ENCODE measurements at places on chromosomes 3 and 15.

- DNase-seq: peak; percentile 57
These were observed 63.9 kb downstream of the NMD3 start for GRCh38 chr3:161284989-161285388.

DNA sequence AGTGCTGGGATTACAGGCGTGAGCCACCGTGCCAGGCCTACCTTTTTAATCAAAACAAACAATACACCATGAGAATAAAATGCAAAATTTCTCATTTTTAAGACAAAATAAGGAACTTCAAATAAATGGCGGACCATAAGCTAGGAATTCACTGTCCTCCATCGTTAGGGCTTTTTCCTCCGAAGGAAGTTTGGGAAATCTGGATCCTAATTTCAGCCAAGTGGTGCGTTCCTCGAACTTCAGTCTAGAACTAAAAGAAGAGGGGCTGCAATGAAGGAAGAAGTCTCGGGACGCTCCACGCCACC lies 260 bp downstream of the EXD1 start:
- DNase-seq: no peak

- DNase-seq: no peak
These were observed 777 bp downstream of the RNU5B-1 start for GRCh38 chr15:65305150-65305758.

DNA sequence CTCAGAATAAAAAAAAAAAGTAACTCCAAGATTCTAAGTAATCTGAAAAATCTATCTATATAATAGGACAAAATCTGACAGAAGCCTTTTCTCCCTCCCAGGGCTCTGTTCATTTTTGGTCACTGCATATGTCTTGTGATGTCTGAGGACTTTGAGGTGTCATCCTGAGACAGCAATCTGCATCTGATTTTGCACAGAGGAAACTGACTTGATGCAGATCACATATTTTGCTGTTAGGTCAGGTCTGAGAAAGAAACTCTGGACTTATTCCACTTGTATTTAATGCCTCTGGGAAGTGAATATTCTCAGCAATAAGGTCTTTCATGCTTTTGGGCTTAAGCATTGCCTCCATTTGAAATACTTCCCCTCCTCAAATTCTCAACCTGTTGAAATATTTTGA lies 295.2 kb upstream of the THBS1 start:
- DNase-seq: no peak

DNA sequence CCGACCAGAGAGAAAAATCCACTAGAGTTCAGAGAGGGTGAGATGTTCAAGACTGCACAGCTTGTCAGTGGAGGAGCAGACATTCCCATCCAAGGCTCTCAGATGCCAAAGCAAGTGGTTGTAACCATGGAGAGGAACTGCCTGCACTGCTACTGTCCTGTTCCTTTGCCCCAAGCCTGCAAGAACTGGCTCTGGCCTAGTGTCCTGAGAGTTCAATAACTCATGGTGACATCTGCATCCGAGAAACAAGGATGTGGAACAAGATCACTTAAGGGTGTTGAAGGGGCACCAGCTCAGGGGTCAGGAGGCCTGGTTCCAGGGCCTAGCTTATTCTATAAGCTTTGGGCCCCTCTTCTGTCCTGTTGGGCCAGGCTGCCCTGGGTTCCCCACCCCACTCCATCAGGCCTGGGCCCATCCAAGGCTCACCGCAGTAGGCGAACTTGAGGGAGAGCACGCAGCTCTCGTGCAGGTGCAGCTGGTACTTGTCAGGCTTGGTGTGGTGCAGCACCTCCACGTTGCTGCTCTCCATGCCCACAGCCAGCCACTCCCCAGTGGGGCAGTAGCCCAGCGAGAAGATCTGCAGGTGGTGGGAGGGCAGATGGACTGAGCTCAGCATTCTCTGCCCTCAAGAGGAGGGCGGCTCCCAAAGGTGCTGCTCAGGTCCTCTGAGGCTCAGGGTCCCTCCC lies 45.6 kb downstream of the TLE3 start:
- no peak for DNase-seq

DNA sequence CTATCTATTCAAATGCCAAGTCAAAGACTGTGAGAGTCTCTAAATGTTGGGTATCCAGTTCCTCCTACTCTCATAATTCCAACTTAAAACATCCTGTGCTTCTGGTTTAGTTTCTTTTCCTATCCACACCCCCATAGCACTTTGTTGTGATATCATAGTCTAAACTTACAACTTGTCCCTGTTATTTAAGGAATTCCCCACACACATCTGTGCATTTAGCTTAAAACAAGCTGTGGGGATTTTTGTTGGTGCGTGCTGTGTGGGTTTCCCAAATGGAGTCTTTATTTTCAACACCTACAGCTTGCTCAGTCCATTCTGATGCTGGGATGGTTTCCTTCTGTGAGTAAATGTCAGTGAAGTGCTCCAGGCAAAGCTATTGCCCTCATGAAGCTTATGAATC lies 167.3 kb downstream of the GMNC start:
- DNase-seq: no peak

- DNase-seq: no peak
These were observed 42.6 kb downstream of the ANKRD28 start for GRCh38 chr3:15755181-15755580.

GRCh38 chr3:64388886-64389285 lies 163.6 kb upstream of the PRICKLE2 start:
- DNase-seq: no peak

- DNase-seq: no peak
These were observed 78.4 kb downstream of the DUT start for GRCh38 chr15:48409623-48410022.

DNA sequence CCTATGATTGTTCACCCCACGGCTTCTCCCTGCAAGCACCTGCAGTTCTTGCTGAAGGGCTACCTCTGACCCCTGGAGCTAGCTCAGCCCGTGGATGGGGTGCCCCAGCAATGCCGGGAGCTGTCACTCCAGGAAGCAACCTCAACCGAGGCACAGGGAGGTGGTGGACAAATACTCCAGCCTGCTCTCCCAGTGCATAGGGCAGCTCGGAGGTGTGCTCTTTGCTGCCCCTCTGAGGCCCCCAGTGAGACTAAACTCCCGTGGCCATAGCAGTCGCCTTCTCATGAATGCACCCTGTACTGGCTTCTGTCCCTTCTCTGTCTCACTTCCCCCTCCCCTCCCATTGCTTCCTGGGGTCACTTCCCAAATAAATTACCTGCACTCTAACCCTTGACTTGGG lies 48.5 kb downstream of the LINGO1 start:
- no peak for DNase-seq

DNA sequence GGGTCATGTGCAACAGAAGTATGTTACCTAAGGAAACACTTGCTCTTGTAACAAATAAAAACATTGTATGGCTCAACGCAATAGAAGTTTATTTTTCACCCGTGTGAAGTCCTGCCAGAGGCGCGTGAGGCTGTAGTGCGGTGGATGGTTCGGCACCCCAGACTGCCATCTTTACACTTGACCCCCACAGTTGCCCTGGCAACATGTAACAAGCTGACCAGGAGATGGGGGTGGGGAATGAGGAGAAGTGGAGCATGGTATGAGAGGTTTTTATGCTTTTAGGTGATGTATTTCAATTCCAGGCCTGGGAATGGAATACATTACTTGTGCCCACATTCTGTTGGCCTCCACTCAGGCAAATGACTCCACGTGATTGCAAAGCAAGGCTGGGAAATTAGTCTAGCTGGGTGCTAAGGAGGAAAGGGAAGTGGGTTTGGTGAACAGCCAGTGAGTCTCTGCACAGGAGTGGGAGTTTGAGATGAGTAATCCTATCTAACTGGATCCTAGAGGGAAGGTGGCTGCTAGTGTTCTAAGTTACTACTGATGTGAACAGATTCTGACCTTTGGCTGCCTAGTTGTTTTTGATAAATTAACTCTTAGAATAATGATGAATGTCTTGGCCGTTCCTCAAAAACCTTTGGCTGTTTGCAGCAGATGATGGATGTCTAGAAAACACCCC lies 33.8 kb upstream of the GREM1 start:
- peak; percentile 53 for DNase-seq

DNA sequence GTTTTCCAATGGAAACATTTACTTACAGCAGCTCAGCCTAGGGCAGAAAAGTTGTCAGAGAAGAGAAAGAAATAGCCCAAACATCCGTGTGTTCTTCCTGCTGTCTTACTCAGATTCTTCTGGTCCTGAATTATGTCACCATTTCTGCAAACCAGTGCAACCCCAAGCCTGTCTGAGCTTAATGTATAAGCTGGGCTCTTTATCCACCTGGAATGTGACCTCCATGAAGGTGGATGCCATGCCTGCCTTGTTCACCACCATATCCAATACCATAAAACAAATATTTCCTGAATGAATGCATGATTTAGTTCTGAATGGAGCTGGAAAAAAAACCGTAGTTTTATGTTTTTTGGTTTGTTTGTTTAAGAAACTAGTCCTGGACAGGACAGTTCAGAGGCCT lies 150.9 kb downstream of the RYR3 start:
- DNase-seq: no peak

- DNase-seq: no peak
These were observed 151.3 kb downstream of the LPP start for GRCh38 chr3:188305220-188305619.

DNA sequence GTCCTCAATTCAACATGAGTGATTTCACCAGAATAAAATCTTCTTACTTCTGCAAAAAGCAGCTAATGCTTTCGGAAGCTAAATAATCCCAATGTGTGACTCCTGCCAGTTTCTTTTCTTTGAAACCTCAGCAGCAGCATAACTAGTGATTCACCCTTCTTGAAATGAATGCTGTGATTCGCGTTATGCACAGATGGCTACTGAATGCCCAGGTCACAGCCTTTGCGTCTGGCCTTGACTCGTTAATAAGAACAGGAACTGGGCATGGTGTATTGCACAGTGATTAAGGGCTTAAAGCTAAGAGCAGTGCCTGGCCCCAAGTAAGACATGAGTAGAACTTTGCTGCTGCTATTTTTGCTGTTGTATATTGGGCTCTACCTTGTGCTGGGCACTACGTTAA lies 19.0 kb downstream of the CGNL1 start:
- peak; percentile 37 for DNase-seq
